ENCODE measurements at places on chromosomes 13 and 19.
A peak's percentile ranks its signal among the peaks of the same experiment; 100 is the strongest.

DNA sequence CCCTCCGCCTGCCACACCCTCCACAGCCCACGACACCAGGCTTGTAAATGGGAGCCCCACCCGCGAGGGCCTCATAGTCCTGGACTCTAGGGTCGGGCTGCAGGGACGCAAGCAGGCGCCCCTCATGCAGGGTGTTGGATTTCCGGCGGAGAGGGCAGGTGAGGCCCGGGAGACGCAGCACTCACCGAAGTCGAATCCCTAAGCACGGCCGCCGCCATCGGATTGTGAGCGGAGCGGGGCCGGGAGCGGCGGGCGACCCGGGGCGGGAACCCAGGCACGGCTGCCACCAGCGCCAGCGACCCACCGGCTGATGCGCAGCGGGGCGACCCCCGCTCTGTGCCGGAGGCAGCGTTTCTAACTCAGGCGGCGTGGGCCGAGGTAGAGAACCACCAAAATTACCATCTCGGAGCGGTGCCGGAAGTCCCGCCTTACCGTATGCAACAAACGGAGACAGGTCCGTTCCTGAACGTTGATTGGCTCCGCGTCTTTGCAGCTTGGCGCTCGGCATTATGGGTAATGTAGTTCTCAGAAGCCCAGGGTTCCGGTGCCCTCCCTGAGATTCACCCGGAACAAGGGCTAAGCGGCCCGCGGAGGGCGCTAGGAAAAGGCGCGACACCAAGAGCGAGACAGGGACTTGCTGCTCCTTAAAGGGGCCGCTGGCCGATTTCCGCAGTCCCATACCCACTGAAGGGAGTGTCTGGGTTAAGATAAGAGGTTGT is at the start of gene ZNF416:
ZNF416 (minus strand) TSS at position 425 of the 719 bp plus-strand sequence; CDS start at position 218, 207 bp downstream.
- peak; percentile 95 for DNase-seq

- DNase-seq = no peak
These were observed 417.6 kb upstream of the PCDH20 start for GRCh38 chr13:61833228-61833627.

GRCh38 chr13:101868585-101869469 is 416.4 kb downstream of the ITGBL1 start:
- no peak for DNase-seq

- no peak for DNase-seq
These were observed 34.3 kb downstream of the AMER2 start for GRCh38 chr13:25137788-25138115.

GRCh38 chr19:45186509-45187334 is 8.1 kb downstream of the BLOC1S3 start:
- DNase-seq = no peak

DNA sequence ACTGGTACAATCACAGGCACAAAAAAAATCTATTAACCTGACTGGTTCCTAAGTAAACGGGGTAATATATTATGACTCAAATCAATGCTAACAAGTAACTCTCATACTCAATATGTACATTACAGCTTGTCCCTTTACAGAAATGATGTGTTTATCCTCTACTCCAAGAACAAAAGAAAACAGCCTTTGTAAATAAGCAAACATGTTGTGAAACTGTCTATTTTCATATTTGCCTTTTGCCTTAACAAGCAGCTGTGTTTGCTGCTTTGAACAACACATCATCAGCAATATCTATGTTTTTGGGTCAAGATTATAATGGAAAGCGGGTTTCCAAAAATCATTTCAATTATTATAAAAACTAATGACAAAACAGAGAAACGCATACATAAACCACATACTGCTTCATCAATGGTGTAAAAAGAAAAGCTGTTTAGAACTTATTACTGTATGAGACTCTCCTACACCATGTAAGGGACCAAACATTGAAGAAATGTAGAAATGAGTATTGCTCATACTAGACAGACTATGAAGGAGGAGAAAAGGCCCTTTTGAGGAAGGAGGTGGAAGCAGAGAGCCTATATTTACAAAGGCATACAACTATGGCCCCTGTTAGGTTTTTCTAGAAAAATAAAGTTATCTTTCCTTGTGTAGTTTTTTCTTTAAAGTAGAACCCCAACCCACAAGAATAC is 14.8 kb downstream of the TBC1D4 start:
- DNase-seq = no peak

DNA sequence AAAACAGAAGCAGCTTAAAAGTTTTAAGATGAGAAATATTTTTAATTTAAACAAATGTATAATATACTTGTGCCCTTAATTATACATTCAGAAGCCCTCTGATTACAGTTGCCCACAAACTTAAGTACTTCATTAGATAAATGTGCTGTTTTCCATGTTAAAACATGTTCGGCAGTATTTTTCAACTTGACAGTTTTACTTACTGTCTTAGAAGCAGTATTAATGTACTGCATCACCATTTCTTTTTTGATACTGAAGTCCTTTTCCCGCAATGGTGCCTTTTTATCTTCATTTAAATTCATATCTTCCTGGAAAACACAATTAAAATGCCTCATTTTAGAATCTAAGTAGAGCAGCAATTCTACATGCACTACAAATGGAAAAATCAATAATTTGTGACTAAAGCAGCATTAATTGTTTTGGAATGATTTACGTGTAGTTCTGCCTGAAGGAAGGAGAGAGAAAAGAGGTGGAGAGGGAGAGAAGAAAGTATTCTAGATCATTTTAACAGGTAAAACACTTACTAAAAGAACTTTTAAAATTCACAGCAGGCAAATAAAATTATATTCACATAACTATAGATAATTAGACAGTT is 70.2 kb downstream of the DIAPH3 start:
- no peak for DNase-seq

- no peak for DNase-seq
These were observed 43.6 kb downstream of the TEX26 start for GRCh38 chr13:30976025-30976424.

GRCh38 chr19:52566121-52566520 is 4.0 kb upstream of the ZNF701 start:
- no peak for DNase-seq

- no peak for DNase-seq
These were observed 4.3 kb upstream of the PALM3 start for GRCh38 chr19:14066134-14066533.

GRCh38 chr19:15265850-15266248 is 33.6 kb upstream of the EPHX3 start:
- no peak for DNase-seq

GRCh38 chr13:32195713-32196112 is 119.5 kb downstream of the ZAR1L start:
- DNase-seq = no peak

- DNase-seq = peak; percentile 58
These were observed at the start of gene DKKL1 for GRCh38 chr19:49363268-49364082. Gene DKKL1 (plus strand): TSS chr19:49363877. CDS start chr19:49363999, 122 bp downstream.

- no peak for DNase-seq
These were observed 19.8 kb upstream of the POU4F1 start for GRCh38 chr13:78623132-78623531.

DNA sequence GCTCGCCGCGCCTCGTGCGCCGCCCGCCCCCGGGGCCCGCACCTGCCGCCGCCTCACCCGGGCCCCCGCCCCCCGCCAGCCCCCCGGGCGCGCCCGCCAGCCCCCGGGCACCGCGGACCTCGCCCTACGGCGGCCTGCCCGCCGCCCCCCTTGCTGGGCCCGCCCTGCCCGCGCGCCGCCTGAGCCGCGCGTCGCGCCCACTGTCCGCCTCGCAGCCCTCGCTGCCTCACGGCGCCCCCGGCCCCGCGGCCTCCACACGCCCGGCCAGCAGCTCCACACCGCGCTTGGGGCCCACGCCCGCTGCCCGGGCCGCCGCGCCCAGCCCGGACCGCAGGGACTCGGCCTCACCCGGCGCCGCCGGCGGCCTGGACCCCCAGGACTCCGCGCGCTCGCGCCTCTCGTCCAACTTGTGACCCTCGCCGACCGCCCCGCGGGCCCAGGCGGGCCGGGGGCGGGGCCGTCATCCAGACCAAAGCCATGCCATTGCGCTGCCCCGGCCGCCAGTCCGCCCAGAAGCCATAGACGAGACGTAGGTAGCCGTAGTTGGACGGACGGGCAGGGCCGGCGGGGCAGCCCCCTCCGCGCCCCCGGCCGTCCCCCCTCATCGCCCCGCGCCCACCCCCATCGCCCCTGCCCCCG is 17.2 kb downstream of the POLRMT start:
- no peak for DNase-seq

DNA sequence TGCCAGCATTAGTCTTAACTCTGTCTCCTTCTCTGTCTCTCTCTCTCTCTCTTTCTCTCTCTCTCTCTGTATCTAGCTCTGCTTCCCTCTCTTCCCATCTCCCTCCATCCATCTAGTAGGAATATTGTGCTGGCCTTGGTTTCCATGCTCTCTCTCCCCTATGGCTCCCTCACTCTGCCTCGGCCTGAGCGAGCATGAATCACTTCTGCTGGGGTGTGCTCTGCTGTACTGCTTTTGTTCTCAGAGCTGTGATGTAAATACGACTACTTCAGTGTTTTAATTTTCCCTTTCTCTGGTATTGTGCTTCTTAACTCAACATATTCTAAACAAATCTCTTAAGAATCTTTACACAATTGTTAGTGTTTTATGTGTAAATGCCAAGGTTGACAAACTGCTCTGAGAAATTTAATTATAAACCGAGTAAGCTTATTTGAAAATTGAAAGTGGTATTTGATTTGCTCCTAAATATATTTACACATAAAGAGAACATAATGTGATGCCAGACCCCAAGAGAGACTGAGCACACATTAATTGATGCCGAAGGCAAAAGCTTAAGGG is 211.5 kb upstream of the KL start:
- DNase-seq = no peak

DNA sequence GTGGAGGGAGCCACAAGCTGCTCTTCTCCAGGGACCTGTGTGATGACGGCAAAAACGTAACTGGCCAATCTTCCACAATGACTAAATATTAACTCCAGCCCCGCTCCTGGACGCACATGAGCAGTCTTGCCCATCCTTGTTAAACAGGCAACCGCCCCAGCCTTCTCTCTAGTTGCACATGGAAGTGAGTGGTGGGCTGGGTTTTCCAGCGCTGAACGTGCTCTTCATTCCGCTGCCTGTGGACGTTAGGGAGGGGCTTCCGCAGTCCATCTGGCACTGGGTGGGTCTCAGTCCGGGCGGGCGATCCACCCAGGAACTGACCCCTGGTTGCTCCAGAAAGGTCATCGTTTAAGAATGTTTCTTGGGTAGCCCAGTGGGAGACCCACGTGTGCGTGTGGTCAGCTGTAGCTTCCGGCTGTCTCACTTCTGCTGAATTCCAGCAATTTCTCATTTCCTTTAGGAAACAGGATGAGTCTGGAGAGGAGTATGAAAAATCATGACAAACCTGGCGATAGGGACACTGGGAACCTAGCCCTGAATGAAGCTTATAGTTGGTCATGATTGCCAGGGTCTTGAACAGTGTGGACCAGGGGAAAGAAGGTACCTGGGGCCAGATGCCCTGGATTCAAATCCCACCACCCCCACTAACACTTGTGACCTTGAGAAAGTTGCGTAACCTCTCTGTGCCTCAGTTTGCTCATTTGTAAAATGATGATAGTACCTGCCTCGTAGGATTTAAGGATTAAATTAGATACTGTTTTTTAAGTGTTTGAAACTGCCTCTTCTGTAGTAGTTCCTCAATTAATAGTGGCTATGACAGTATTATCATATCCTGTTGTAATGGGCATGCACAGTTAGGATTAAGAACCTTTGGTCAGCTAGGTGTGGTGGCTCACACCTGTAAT is 92.6 kb downstream of the SIPA1L3 start:
- DNase-seq = no peak

DNA sequence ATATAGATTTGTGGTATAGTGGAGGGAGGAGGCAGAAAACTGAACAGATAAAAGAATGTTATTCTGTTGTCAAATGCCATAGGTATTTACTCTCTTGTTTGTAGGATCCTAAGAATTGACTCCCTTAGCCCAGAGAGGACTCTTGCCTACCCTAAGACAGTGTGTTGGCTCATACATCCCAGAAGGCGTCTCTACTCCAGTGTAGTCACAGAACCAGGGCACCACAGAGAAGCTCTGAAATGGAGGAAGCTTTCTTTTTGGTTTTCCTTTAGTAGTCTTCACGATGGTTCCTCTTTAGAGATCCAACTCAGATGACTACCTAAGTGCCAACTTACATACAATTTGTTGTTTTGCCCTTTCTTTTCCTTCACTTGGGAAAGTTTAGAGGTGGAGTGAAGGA is 14.0 kb downstream of the GPR183 start:
- no peak for DNase-seq

GRCh38 chr13:61900033-61900432 is 484.4 kb upstream of the PCDH20 start:
- no peak for DNase-seq

- no peak for DNase-seq
These were observed 70.4 kb downstream of the SLITRK6 start for GRCh38 chr13:85728811-85729210.

GRCh38 chr13:50128428-50128931 is 113.2 kb downstream of the KCNRG start:
- DNase-seq = no peak

DNA sequence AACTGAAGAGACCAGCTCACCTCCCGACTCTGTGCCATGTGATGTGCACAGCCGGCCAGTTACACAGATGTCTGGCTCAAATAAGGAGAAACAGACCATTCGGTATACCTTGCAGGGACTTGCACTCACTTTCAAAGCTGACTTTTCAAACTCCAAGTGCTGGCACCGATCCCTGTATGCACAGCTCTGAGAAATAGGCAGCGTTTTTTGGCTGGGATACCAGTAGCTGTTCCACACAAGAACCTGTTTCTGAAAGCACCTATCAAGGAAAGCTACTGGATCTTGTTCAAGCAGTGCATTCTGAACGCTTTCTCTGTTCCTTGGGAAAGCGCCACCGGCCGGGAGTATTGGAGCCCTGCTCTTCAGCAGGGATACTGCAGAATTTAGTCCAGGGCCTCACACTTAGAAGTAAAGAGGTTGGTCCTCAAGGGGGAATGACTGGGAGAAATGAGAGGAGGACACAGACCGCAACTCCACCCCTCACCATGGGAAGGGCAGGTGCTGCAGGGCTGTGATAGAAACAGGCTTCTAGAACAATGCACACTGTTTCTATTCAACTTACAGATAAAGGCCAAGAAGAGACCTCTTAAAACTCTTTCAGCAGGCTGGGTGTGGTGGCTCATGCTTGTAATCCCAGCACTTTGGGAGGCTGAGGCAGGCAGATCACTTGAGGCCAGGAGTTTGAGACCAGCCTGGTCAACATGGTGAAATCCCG is 53.6 kb upstream of the PABPC3 start:
- DNase-seq = no peak

- DNase-seq = no peak
These were observed 5.2 kb downstream of the POLRMT start for GRCh38 chr19:628168-628567.

GRCh38 chr13:81686877-81687276 is 1346.0 kb upstream of the SPRY2 start:
- peak; percentile 22 for DNase-seq

GRCh38 chr13:97261254-97262005 is 39.3 kb downstream of the MBNL2 start:
- no peak for DNase-seq

GRCh38 chr13:99196466-99197116 is 4.1 kb upstream of the UBAC2 start:
- no peak for DNase-seq

DNA sequence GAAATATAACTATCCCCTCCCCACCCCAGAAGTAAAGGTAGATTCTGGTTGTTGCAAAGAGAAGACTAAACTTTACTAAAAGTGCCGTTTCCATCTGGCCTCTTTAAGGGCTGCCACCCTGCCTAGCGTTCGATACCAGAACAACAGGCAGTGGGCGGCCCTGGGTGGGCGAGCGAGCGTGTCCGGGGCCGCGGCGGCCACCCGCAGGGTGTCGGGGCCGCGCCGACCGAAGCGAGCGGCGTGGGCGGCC is 2.6 kb downstream of the FGF9 start:
- DNase-seq = no peak

- DNase-seq = no peak
These were observed 305.0 kb downstream of the EFNB2 start for GRCh38 chr13:106230450-106230849.

- DNase-seq = no peak
These were observed 50.6 kb upstream of the GAS6 start for GRCh38 chr13:113914333-113915011.

All from NCI-H524 treated with DMSO at 0.1 percent for 48 hours (cell line).